Renal cortex interstitium (tissue), 15 donors: ENCODE measurements at places on chromosomes 7 and 10. TPM values are rescaled to one million over a fixed set of nuclear protein-coding genes. Genes with fewer than 3 reads are reported as not detected.

The TAS2R3 gene
- 0.65 TPM for polyA plus RNA-seq

The AVL9 gene
- polyA plus RNA-seq = 33.1 TPM

The FAM241B gene
- 10.0 TPM for polyA plus RNA-seq

The UCN3 gene
- polyA plus RNA-seq = 0.30 TPM

DNA sequence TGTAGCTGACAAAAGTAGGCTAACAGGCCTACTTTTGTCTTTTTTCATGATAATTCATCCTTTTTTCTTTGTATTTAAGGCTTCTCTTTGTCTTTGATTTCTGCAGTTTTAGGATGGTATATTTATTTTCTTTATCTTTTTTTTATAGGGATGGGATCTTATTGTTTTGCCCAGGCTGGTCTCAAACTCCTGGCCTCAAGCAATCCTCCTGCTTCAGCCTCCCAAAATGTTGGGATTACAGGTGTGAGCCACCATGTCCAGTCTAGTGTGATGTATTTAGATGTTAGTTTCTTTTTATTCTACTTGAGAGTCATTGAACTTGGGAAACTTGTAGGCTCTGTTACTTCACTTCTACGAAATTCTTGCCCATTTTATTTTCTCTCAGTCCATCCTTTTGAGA lies 35.4 kb downstream of the TRIM24 start:
- no peak for DNase-seq

GRCh38 chr7:77989981-77990566 lies 191.5 kb downstream of the PHTF2 start:
- DNase-seq = no peak

DNA sequence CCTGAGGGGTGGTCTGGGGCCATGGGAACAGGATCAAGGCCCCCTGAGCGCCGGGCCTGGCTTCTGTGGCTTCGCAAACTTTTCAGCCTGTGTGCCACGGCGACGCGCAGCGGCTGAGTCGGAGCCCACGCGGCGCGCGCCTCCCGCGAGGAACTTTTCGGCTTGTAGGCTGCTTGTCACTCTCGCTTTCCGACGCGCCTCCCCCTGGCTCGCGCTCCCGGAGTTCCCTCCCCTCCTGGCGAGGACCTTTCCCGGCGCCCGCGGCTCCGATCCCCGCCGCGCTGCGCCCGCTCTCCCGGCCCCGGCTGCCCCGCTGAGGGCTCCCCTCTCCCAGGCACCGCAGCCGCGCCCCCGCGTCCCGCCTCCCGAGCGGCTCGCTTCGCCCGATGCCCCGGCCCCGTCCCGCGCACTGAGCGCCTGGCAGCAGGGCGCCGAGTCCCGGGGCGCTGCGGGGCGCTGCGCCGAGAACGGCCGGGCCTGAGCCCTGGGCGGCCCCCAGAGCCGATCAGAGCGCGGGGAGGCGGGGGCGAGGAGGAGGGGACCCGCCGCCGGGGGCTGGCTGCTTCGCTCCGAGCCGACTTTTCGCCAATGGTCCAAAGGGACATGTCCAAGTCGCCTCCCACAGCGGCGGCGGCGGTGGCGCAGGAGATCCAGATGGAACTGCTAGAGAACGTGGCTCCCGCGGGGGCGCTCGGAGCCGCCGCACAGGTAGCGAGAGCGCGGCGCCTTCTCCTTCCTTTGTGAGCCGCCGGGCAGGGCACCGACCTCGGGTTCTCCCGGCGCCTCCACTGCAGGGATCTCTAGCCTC lies at the start of gene CACNB2:
Gene CACNB2, plus strand, starts transcription at position 276 of the 808 bp plus-strand sequence.
- no peak for DNase-seq

DNA sequence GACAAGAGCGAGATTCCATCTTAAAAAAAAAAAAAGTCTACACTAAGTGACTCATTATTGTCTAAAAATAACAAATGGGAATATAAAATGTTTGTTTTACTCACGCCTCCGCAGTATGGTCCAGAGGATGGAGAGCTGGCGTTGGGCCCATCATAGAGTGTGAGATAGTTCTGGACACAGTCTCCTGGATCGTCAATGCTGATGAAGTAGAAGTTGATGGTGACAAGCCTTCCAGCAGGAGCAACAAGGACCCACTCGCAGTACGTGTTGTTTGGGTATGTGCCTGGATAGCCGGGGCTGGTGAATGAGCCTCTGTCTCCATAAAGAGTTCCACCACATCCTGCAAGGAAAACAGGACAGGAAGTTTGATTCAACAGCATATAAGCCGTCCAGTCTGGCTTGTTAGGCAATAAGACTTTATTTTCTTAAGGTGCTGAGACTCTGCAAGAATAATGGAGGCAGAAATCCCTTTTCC lies 11.5 kb upstream of the RSU1 start:
- no peak for DNase-seq

DNA sequence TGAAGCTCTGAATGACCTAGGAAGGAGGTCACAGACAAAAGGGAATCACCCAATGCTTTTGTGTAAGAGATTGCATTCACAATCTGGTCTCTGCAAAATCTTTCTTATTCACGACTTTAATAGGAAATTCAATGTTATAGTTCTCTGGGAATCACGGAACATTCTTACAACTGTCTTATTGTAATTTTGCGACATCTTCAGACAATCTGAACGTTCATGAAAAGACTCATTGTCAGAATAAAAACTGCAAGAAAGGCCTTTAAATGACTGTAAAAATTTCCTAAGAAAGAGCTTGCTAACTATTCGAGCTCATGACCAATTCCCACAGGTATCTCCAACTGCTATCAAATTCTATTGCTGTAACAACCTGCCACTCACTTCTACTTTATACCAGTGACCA lies 130.7 kb downstream of the DGKI start:
- DNase-seq = no peak

DNA sequence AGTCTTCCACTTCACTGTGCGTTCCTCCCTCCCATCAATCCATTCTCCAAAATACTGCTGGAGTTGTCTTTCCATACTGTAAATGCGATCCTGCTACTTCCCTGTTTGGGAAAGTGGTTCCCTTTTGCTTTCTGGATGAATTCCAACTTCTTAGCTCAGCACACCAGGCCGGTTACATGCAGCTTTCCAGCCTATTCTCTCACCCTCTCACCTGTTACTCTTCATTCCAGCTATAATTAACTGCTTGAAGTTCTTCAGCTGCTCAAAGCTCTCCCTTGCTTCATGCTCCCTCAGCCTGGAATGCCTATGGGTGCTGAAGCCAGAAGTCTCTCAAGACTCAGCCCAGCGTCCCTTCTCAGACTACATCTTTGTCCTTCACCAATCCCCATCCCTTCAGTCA lies 6.0 kb upstream of the ZNRF2 start:
- DNase-seq = no peak

GRCh38 chr7:79770063-79770462 lies 316.6 kb upstream of the MAGI2 start:
- no peak for DNase-seq

DNA sequence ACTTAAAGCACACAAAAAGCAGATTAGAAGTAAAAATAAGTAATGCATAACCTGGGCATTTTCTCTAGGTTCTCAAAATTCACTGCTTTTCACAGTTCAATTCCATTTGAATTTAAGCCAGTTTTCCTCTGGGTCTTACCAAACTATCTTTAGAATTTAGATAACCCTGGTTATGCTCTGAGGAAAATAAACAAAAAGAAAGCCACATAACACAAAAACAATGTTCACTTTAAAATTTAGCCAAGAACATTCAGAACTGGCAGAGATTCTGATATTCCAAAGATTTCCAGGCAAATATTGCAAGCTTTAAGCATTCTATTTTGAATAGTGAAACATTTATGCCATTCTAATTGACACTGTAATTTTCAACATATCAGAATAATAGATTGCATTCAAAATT lies 50.7 kb upstream of the PRKG1 start:
- no peak for DNase-seq

DNA sequence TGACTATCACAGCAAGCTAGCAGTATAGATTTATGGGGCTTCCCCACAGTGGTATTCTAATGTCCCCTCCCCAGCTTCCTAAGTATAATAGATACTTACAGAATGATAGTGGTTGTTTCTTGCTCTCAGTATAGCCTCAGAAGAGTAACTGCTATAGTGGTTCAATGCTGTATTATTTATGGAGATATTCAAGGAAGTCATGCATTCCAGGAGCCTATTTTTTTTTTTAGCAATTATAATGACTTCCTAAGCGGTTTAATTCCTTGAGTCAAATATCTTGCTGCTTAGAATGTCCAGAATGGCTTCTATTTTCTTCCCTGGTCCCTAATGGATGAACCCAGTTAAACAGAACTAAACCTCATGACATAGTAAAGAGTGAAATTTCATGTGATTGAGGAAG lies 451.5 kb upstream of the SEMA3D start:
- DNase-seq = no peak

DNA sequence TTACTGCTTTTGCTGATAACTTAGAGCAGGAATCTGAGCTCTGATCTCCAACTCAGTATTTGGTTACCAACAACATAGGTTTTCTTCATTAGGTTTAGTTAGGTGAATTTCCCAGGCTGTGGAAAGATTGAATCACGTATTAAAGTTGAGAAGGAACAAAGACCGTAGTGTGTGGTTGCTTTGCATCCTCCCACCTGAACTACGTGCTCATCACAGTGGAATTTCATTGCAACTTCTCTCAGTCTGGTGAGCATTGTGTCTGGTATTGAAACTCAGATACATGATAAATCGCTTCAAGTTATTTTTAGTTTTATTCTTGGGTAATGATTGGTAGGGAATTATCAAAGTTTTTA lies 139.4 kb upstream of the AKR1E2 start:
- DNase-seq = no peak

- DNase-seq = no peak
Observed at GRCh38 chr7:149067869-149068268, 22.6 kb downstream of the ZNF786 start.

DNA sequence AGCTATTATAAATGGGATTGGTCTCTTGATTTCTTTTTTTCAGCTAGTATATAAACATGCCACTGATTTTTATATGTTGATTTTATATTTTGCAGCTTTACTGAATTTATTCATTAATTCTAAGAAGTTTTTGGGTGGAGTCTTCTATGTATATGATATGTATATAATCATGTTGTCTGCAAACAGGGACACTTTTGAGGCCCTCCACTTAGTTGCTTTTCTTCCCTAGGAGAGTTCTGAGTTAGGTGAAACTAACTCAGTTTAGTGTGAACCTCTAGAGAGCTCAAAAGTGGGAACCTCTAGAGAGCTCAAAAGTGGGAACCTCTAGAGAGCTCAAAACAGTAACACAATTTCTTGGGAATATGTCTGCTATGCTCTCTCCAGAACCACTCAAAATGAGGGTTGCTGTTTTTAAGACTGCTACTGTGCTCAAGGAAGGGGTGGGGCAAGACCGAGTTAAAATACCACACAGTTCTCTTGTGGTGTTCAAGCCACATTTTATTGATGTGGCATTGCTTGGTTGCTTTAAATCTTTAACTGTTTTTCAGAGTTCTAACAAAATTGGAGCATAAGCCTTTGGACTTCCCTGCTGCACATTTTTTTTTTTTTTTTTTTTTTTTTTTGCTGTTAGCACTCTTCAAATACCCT lies 13.2 kb downstream of the CCDC7 start:
- DNase-seq = no peak

GRCh38 chr10:60291344-60291930 lies 98.2 kb downstream of the ANK3 start:
- DNase-seq = no peak

DNA sequence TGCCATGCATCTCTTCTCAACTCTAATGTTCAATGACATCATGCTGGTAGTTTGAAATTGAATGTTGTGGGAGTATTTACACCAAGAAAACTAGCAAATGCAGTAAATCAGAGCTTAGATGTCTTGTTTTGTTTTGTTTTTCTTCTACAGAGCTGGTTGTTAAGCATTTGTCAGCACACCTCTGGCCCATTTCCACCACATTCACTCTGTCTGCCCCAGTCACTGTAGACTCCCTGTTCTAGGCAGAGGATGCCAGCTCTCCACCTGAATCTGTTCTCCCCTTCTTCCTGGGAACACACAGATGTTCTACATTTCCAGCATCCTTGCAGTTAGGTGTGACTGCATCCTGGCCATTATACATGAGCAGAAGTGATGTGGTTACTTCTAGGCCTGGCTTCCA lies 4.1 kb upstream of the ARHGAP22 start:
- no peak for DNase-seq

GRCh38 chr7:1593091-1593866 lies 23.4 kb upstream of the PSMG3 start:
- DNase-seq = no peak

DNA sequence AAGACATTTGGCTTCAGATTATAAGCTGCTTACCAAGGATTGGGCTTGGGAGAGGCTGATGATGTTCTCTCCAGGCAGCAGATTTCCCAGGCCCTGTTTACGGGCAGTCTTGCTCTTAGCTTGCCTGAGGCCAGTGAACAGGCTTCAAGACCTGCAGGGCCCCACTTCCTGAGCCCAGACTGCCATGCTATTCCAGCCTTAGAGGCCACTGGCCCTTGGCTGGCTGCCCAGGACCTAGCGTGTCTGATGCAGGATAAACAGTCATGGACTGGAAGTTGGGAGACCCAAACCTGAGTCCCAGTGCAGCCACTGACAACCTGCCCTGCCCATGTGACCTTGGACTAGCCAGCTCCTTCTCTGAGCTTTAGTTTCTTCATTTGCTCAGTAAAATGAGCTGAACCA lies 2.9 kb downstream of the PRXL2A start:
- DNase-seq = no peak
